Effector CD8-positive, alpha-beta T cell (primary cell): ENCODE measurements at places on chromosomes 11 and 22.

DNA sequence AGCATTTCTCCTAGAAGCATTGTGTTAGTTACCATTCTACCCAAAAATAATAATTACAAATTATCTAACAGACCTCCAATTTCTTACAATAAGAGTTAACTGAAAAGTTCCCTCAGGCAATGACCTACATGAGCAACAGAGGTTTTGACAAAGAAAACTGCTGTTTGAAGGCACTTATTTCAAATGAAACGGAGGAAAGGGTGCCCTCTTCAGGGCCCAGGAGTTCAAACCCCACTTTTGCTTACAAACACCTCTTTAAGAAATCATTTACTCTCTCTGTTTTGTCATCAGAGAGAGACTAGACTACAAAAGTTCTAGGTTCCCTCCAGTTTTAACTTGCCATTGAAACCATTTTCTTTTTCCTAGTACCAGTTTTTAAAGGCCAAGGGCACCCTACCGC is 56.7 kb downstream of the AMBRA1 start:
- no peak for DNase-seq

DNA sequence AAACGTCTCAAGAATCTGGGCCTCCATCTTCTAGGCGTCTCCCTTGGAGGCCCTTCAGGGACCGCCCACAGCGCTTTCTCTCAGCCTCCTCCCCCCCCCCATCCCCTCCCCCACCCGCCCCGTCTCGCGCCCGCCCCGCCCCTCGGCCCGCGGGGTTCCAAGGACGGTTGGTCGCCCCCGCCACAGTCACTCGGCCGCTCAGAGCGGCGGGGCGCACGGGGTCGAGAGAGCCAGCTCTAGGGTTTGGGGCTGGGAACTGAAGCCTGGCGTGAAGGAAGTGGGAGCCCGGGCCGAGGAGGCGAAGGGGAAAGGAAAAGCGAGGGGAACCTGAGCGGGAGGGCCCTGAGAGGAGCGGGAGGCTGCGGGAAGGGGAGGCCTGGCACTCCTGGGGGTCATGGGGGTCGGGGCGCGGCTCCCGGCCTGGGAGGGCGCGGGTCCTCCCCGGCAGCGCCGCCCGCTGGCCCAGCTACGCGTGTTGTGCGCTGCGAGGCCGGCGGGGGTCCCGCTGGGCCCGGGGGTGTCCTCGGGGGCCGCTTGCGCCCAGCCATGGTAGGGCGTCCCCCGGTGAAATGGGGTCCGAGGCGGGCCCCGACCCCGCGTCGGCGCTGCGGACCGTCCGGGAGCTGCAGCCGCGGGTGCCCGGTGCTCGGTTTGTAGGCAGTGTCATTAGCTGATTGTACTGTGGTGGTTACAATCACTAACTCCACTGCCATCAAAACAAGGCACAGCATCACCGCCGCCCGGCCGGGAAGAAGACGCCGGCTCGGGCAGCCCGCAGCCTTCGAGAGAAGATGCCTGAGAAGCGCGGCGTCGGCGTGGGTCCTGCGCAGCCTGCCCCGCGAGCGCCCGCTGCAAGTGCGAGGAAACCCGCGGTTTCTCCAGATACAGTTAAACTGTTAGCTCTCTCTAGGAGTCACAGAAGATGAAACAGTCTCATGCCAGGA is at the start of gene BTG4:
BTG4 (minus strand) TSS at position 91 of the 944 bp plus-strand sequence. CDS start 13,610 bp downstream, outside the sequence.
- no peak for DNase-seq

DNA sequence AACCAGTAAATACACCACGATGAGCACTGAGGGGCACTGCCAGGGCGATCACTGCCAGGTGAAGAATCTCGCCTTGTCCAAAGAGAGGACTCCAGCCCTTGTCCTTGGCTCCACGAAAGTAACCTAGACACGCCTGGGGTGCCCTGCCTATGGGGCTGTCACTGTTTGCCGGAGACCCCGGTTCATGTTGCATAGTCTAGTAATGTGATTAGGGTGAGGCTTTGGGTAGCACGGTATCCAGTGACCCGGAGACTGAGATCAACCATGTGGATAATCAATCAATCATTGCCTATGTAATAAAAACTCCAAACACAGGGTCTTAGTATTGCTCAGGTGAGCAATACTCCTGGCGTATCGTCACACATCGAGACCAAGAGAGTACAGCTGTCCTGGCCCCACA is 59.2 kb upstream of the BID start:
- no peak for DNase-seq

DNA sequence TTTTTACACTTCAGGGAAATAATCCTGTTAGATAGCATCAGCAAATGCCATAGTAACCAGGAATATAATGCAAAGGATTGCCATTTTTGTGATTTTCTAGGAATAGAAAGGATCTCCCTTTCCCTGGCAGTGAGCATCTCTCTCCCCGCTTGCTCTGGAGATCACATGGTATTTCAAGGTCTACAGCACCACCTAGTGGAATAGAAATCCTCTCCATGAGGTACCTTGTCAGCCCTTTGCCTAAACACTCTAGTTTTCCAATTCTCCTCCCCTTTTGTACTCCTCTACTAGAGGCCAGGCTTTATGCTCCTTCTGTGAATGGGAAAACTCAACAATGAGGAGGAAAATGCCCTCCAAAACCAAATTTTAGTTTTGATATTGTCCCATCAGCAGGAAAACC is 78.4 kb downstream of the XRRA1 start:
- no peak for DNase-seq

DNA sequence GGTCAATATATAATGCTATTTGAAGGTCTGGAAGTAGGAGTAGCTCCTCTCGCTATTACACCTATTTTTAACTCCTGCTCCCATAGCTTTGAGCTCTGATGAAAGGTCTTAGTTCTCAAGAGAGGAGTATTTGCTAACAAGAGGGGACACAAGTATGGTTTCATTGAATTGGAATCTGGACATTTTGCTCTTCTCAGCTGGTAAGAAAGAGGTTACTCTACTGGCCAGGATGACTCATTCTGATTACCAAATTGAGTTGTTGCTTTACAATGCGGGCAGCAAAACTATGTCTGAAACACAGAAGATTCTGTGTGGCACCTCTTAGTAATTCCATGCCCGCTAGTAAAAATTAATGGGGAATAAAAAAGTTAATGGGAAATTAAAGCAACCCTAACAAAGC is 63.6 kb upstream of the EP300 start:
- DNase-seq = no peak
